ENCODE measurements at places on chromosomes 3 and 15.
A peak's percentile ranks its signal among the peaks of the same experiment; 100 is the strongest.

DNA sequence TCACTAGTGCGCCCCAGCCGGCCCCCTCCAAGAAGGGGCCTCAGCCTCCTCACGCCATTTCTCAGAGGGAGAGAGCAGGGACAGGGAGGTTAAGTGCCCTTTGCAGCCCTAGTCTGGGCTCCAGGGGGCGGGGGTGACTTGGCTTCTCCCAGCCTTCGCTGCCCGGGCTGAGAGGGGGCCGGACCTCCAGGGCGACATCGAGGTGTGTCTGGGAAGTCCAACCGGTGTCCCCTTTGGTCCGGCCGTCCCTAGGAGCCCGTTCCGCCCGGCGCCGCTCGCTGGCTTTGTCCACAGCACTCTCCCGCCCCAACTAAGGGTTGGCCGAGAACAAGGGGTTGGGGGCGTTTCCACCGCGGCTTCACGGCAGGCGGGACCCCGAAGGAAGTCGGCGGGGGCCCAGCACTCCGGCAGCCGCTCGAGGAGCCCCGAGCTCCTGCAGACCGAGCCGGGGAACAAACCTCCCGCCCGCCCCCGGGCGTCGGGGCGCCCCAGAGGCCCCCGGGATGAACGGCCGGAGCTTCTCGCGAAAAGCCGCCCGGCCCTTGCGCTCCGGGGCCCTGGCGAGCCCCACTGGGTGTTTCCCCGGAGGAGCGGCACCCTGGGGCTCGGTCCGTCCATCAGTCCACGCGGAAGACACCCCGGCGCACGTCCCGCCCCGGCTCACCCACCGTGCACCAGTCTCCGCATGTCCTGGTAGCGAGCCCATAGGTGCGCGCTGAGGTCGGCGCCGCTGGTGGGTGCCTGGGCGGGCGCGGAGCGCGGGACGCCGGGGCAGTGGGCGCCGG lies 627 bp downstream of the NT5DC2 start:
- peak; percentile 19 for DNase-seq

- DNase-seq: no peak
Observed at GRCh38 chr3:167776066-167776685, 40.7 kb downstream of the SERPINI1 start.

DNA sequence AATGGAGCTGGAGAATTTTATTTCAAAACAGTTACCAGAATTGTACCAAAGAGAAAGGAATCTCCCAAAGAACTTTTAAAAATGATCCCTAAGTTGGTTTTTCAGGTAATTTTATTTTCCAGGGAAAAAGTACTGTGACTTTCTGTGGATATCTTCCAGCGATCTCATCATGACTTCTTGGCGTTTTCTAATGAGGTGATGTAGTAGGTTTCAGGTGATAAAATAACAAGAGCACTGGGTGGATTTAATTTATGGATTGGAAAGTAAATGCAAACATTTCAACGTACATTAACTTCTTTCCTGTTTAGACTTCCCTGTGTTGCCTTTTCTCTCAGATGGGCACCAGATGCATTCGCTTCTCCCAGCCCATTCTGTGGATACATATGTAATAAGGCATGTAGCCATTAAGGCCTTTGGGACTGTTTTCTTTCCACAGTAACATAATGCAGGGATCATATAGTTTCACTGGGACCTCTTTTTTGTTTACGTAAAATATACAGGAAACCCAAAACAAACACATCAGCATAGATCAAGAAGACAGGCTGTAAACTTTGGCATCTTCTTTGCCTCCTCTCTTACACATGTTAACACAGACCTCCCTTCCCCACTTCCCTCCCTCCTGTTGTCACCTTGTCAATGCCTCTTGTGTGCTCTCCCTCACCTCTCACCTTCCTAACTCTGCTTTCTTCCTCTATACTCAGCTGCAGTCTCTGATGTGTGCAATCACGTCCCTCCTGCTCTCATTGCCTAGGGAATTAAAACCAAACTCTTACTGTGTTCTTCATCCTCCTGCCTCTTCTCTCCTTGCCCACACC lies 13.0 kb downstream of the PHLDB2 start:
- no peak for DNase-seq

GRCh38 chr3:114623420-114624046 lies 329.7 kb downstream of the TIGIT start:
- no peak for DNase-seq

GRCh38 chr3:134857356-134857755 lies 62.3 kb downstream of the EPHB1 start:
- DNase-seq: no peak

DNA sequence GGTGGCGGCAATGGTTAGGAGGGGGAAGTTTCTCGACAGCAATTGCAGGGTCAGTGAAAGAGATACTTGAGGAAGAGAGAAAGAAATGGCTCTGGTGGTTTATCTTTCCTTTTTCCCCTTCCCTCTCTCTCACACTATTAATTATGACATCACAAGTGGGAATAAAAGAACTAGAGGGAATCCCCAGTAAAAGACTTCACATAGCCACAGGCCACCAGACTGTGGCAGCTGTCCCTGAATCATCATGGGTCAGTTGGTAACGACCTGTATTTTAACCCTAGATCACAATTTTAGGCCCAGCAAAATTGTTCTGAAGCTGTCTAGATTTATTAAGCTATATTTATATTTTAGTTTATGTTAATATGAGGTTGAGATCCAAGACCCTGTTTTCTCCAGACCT lies 40.3 kb downstream of the MBNL1 start:
- no peak for DNase-seq

GRCh38 chr3:59308001-59308400 lies 258.2 kb upstream of the CFAP20DC start:
- DNase-seq: no peak

DNA sequence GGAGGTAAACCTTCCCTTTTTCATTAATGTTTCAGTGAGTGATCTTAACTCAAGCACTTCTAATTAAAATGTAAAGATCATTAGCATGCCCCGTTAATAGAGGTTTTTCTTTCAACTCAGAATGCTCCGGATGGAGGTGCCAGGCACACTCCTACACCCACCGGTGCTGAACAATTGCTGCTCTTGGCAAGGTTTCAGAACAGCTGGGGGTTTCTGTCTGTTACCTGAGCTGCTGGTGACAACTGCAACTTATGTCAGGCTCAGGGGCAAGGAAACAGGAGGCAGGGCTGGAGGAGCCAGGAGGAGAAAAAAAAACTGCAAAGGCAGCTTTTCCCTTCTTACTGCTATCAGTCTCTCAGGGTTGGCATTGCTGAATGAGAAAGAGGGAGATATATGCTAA lies 250.1 kb downstream of the DIPK2A start:
- DNase-seq: no peak

DNA sequence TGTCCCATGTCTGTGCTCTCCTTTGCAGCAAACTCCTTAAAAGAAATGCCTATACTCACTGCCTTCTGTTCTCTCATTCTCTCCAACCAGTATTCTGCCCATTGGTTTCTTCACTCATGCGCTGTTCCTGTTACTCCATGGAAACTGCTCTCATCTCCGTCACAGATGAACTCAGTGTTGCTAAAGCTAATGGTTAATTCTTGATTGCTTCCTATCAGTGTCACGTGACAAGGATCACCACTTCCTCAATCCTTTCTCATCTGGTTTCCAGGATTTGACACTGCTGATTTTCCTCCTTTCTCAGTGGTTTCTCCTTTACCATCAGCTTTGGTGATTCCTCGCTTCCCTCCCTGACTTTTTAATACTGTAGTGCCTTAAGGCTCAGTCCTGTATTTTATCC lies 2.6 kb downstream of the DPH3 start:
- no peak for DNase-seq

DNA sequence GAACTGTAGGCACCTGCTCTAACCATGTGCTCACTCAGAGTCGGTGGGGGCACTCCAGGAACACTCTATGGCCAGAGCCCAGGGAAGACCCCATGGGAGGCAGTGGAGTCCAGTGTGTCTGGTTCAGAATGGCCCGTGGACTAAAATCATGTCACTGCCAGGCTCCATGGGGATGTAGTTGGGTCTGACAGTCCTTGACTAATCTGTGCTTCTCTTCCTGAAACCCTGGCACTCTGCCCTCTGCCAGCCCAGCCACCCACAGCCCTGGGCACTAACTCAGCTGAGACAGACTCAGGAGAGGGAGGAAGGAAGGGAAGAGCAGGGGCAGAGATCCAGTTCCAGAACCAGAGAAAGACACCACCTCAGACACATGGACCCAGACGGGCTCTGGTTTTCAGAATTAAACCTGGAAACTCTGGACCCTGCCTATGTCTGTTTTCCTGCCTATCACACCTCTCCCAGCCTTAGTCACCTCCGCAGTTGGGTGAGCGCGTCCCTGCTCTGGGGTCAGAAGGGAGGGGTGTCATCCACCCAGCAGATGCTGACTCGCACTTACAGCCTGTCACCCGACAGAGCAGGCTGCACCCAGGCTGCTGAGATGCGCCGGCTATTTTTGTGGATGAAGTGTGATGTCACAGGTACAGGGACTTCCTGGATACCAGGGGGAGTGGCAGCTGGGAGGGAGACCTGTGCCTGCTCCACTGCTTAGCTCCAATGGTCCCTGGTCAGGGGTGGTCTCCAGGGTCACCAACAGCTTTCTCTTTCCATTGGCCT lies 56.8 kb upstream of the INSYN1 start:
- no peak for DNase-seq

- no peak for DNase-seq
Observed at GRCh38 chr15:83955806-83956265, 279.7 kb upstream of the GOLGA6L4 start.

DNA sequence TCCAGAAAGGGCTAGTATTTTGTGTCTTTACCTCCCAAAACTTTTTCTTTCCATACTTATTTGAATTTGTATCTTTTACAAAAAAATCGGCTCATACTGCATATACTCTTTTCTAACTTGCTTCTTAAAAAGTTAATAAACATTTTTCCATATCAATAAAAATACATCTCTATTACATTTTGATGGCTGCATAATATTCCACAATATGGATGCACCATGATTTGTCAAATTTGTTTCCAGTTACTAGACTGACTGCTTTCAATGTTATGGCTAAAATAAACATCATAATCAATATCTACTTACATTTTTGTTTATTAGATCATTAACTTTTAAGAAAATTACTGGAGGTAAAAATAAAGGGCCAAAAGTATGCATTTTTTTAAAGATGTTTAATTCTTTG lies 121.7 kb downstream of the MEIS2 start:
- no peak for DNase-seq

DNA sequence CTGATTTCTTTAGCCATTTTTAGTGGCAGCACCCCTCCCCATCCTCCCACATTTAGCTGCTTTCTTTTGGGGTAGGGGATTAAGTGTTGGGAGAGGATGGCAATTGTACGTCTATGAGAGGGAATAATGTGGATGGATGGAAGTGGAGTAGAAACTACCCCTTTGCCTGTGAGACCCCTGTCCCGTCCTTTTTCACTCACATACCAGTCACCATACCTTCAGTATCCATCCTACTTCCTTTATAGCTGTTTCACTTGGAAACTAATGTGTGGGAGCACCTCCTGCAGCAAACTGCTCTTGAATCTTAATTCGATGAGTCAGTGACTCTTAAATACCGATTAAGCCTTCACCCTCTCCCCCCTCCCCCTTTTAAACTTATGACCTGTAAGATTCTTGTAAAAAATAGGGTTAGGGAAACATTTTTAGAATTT lies 730 bp downstream of the SPRED1 start:
- no peak for DNase-seq

GRCh38 chr3:87272718-87273341 lies 3.6 kb downstream of the POU1F1 start:
- DNase-seq: no peak

- no peak for DNase-seq
Observed at GRCh38 chr3:178087376-178087775, 448.9 kb upstream of the KCNMB2 start.
